ENCODE measurements at places on chromosomes 16 and 17. TPM values are rescaled to one million over a fixed set of nuclear protein-coding genes. Genes with fewer than 3 reads are reported as not detected.

DNA sequence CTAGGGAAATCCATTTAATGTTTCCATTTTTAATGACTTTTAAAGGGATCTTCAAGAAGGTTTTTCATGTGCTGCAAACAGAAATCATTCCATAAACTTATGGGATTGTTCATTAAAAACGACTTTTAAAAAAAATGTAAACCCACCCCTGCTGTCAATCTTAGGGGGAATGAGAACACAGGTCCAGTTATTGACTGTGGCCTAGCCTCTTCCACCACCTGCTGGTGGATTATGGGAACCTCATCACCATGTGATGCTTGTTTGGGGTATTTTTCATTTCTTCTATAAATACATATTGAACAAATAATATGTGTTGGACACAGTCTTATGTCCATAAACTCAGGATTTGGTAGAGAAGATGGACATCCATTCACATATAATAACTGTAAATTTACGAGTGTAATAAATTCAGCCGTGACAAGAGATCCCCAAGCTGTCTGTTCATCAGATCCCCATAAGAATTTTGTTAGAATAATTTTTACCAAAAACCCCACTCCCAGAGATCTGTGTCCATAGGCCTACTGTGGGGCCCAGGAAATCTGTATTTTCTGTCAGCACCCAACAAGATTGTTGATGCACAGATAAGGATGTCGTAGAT, 42.0 kb upstream of the TMC5 start:
- no peak for DNase-seq

- no peak for DNase-seq
Measured at GRCh38 chr16:66254751-66255150, 111.7 kb upstream of the CDH5 start.

DNA sequence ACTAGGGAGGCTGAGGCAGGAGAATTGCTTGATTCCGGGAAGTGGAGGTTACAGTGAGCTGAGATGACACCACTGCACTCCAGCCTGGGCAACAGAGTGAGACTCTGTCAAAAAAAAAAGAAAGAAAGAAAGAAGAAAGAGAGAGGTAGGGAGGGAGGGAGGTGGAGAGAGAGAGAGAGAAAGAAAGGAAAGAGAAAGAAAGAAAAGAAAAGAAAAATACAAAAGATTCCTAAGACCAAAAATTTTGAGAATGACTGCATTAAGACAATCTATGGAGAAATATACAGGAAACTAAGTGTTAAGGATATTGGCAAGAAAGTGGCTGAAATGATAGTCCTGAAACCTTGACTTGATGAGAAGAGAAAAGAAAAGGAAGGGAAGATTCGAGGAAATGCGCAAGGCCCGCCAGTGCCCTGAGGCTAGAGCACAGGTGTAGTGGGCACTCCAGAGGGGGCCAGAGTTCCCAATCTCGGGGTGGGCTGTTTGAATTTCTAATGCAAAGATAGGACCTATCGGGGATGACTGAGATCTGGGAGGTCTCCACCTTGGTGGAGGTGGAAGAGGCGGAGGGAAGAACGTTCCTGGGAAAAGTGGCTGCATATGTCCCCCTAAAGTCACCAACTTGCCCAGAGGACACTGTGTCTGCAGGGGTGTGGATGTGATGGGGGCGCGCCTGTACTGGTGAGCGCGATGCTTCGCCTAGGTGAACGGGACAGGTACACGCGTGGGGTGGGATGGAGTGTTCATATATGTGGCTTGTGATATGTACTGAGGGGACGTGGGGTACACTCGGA, 654 bp upstream of the SCNN1B start:
- no peak for DNase-seq

The RPGRIP1L gene
- total RNA-seq = 3.3 TPM

DNA sequence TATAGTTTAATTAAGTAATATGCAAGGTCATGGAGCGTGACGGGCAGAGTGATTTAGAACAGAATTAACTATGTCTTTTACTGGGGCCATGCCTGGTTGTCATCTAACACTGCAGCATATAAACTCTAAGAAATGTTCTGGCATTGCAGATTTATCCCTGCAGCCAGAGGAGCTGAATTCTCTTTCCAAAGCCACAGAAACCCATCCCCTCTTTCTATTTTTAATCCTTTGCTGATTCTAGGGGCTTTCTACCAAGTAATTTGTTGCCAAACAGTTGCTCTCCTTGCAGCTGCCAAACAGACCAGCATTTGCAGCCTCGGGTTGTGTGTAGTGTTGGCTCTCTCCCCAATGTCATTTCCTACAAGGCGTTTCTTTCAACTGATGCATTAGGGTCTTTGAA, 243.2 kb upstream of the MON1B start:
- DNase-seq = no peak

- no peak for DNase-seq
Measured at GRCh38 chr16:1965396-1966001, 873 bp upstream of the RPS2 start.

The CCL14 gene
- total RNA-seq = 28.2 TPM

The ZFP3 gene
- 11.7 TPM for total RNA-seq

The BIRC5 gene
- total RNA-seq = 1.1 TPM

The KCTD19 gene
- total RNA-seq = not detected

- DNase-seq = peak; percentile 17
Measured at GRCh38 chr16:11580451-11581086, 6.2 kb downstream of the LITAF start.

- no peak for DNase-seq
Measured at GRCh38 chr17:82204831-82205719, 7.6 kb downstream of the CCDC57 start.

GRCh38 chr16:30519120-30520049, 7.0 kb downstream of the ZNF768 start:
- DNase-seq = no peak

The OSGIN1 gene
- total RNA-seq = 4.9 TPM

- DNase-seq = peak; percentile 86
Measured at GRCh38 chr17:76585649-76586593, at the start of gene ST6GALNAC2. Gene ST6GALNAC2, minus strand, starts transcription at chr17:76585860. Its CDS starts 52 bp downstream, at chr17:76585808.

DNA sequence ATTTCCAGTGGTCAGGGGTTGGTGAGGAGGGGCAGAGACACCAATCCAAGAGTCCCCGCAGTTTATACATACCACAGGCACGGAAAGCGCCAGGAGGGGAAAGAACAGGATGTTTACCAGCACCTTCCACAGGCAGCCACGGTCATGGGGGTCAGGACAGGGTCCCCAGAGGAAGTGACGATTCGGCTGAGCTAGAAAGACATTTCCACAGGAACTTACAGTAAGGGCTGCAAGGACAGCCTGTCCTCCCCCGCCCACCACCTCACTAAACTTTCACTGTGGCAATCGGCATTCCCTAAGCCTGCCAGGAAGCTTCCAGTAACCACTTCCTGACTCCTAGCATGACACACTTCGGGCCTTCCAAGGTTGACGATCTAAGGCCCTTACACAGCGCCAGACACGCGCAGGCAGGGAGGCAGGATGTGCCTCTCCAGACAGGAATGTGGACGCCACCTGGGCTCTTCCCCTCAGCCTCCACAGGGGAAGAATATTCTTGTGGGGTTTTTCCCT, 1.2 kb upstream of the MT2A start:
- peak; percentile 85 for DNase-seq

DNA sequence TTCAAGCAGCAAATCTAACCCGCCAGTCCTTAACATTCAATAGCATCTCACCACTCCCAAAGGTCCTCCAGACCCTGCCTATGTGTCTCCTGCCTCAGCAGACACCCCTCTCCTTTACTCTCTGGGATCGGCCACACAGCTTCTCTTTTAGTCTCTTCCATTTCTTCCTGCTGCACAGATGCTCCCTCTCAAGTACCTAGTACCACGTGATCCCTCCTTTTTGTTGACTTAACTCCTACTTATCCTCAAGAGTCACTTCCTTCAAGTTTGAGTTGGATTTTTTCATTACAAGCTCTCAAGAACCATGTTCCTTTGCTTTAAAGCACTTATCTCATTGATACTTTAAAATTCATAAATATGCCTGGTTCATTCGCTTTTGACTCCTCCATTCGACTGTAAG, 24.9 kb downstream of the AMFR start:
- DNase-seq = no peak

The MEIOB gene
- total RNA-seq = not detected

DNA sequence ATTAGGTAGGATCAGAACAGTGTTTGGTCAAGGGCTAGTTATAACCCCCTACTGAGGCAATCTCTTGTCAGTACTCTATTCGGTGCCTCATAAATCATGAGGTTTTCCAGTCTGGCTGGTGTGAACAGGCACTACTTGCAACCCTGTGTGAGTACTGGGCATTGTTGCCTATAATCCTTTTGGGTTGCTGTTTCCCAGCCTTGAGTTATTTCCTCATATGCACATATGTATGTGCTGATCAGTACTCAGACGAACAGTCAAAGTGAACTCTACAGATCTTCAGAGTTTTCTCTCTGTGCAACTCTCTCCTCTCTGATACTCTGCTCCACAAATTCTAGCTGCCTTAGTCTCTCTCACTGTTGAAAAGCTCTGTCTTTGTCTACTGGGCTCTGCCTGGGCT, 164.3 kb downstream of the CDK5R1 start:
- no peak for DNase-seq

GRCh38 chr17:19317359-19318095, 45.0 kb downstream of the B9D1 start:
- DNase-seq = peak; percentile 94

GRCh38 chr17:39568702-39569101, 39.0 kb downstream of the NEUROD2 start:
- DNase-seq = no peak

GRCh38 chr16:1614456-1615102, 2.4 kb downstream of the CRAMP1 start:
- peak; percentile 73 for DNase-seq

GRCh38 chr16:27426423-27427408, 24.7 kb downstream of the IL21R start:
- DNase-seq = peak; percentile 51

GRCh38 chr17:31373150-31374093, 18.1 kb upstream of the RAB11FIP4 start:
- DNase-seq = no peak

The ATP2C2 gene
- total RNA-seq = not detected

DNA sequence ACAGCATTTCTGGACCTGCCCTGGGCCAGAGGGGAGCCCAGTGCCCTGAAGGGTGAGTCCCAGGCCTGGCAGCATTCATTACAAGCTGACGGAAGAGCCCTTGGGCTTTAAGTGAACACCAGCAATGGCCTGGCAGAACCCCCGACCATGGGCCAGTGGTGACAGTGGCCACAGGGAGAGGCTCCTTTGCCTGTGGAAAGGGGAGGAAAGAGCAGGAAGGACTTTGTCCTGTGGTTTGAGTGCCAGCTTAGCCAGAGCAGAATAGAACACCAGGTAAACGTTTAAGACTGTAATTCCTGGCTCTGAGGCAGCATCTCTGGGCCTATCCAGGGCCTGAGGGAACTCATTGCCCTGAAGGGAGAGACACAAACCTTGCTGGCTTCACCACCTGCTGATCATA, 34.3 kb upstream of the ATP2C2 start:
- no peak for DNase-seq

- DNase-seq = no peak
Measured at GRCh38 chr16:48607056-48607825, 2.7 kb downstream of the N4BP1 start.

The CCL5 gene
- total RNA-seq = 1.2 TPM

The KRT31 gene
- total RNA-seq = not detected

- DNase-seq = no peak
Measured at GRCh38 chr17:2090210-2090641, 35.3 kb downstream of the HIC1 start.

GRCh38 chr16:73034374-73034773, 13.6 kb downstream of the ZFHX3 start:
- no peak for DNase-seq

GRCh38 chr17:882827-883585, 96.6 kb downstream of the NXN start:
- peak; percentile 89 for DNase-seq

The KCNAB3 gene
- 0.67 TPM for total RNA-seq

Data from right cardiac atrium (tissue), 5 donors.